Activated T-helper 17 cell treated with anti-CD3 and anti-CD28 coated beads, Interleukin-2, amount 50 U/mL, for 72 hours (primary cell): ENCODE measurements at places on chromosomes 7 and 10.

- no peak for ATAC-seq
These were observed 46.2 kb downstream of the JAKMIP3 start for GRCh38 chr10:132111871-132112341.

- no peak for ATAC-seq
These were observed 28.1 kb upstream of the GARS1 start for GRCh38 chr7:30566596-30566995.

DNA sequence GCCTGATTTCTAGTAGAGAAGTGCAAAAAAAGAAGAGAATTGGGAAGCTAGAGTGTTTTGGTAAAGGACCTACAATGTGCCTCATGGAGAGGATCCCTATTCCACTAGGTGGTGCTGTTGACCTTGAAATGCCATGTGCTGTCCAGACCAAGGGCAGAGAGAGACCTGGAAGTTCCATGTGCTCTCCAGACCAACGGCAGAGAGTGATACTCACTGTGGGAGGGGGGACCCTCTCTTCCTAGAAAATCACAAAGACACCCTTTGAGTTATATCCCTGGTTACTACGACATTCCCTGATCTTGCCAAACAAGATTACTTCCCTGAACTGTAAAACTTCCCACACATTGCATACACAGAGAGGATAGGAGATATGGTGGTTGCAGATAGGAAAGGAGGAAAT, 212.7 kb upstream of the ZNF804B start:
- no peak for ATAC-seq

DNA sequence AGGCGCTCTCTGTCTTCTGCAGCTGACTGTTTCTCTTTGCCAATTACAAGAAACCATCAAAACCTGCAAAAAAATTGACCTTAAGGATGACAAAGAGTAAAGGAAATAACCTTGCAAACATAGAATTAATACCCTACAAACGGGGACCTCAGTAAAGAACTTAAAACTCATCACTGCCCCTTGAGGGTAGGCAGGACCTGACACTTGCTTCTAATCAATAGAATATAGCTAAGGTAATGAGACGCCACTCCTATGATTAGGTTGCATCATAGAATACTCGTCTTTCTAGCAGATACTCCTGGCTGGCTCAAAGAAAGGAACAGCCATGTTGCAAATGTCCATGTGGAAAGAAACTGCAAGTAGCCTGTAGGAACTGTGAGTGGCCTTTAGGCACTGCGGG, 140.0 kb downstream of the XPNPEP1 start:
- ATAC-seq = no peak

DNA sequence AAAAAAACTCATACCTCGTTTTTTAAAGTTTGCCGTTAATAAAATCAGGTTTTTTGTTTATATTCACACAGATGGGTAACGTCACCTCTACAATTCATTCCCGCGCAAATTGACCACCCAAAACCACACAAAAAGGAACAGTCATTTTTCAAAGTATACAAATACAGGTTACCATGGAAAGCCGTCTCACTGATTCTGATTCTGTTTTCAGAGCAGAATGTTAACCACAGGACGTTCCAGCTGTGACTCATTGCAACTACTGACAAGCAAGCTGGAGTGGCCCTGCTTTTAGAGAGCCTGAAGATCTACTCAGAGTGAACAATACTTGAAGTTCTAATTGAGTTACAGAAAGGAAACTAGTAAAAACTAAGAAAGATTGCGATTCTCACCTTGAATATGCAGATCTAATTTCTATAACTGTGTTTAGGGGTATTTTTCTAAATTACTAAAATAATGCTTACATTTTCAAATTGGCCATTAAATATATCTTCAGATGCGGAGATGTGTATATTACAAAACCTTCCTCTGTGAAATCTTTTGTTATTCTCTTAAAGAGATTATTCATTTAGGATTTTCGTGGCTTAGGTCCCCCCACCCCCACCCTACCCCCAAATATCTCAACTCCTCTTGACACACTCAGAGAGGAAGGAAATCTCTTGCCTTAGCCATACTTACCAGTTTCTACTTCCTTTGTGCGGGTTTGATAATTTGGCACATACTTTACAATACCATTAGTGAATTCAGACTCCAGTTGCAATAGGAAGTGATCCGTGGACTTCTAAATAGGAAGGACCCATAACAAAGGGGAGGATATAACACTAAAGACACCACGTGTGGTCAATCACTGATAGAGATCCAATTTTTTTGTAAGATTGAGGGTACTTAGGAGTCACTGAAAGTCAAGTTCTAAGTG, 106.0 kb downstream of the CUBN start:
- ATAC-seq = peak; percentile 63

GRCh38 chr10:127203067-127203466, 6.7 kb upstream of the INSYN2A start:
- no peak for ATAC-seq

GRCh38 chr10:74025380-74025978, 27.6 kb downstream of the VCL start:
- no peak for ATAC-seq

DNA sequence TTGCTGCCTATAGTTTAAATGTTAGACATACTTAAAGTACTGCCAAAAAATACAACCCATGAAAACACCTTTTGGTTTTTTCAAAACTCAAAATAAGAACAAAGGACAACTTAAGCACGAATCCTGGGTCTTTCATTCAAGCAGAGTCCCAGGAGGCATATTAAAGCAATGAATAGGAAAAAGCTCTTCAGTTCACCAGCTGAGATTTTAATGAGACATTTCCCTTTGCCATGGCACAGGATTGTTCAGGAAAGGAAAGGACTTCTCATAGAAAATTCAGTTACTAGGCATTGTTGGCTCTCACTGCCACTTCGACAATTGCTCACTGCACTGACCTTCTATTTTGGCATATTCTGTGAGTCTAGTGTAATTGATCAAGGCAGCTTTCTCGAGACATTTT, 133.5 kb upstream of the FEZF1 start:
- no peak for ATAC-seq

- peak; percentile 70 for ATAC-seq
These were observed at the start of gene CASP7 for GRCh38 chr10:113679463-113680189. CASP7 (plus strand) TSS chr10:113679912; CDS start chr10:113697494, 17,582 bp downstream.

DNA sequence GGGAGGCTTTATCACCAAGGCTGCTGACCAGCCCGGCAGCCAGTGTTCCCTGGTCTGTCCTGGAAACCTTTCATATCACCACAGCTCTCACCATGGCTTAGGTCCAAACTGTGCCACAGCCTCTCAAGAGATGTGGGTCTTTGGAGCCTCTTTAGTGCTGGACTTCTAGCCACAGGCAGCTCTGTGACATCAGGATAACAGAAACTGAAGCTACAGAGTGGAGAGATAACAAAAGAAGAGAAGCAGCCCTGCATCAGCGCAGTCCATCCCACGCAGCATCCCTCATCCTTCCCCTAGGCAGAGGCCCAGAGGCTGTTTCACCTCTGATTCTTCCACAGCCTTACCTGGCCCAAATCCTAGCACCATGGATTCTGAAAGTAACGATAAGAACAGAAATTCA, 187.9 kb upstream of the KMT2E start:
- peak; percentile 14 for ATAC-seq

- ATAC-seq = no peak
These were observed 316.6 kb downstream of the KCNMA1 start for GRCh38 chr10:77320971-77321471.

DNA sequence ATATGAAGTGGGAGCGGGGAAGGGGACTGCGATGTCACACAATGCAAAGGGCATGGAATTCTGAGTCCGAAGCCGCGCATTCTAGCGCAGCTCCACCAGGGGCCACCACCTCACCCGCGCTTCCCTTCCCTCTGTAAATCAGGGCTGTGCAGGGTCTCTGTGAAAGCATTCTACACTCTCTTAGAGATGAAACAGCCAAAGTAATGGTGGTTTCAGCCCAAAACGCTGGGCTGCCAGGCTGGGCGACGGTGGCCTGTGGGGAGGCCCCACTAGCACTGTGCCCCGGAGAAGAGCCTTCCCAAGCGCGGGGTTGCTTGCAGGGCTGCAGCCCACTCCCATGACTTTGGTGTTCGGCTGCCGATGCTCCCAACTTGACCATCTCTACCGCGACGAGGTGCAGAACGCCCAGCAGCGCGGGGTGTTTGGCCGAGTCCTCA, 11.4 kb downstream of the ATG9B start:
- no peak for ATAC-seq

GRCh38 chr10:34637418-34637911, 177.6 kb downstream of the PARD3 start:
- peak; percentile 61 for ATAC-seq

DNA sequence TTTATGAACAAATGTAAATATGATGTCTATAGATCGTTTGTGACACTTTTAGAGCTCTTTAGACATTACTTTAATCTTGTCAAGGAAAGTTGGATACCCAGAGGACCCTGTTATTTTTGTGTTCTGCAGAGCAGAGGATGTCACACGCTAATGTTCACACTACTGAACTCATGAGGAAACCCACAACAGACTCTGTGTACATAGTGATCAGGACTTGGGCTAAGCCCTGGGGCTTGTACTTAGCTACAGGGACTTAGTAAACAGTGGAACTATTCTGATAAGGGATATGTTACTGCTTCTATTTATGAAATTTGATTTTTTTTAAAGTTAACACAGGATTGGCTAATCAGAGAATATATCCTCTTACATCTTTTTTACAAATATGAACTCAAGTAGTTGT, 36.1 kb upstream of the ZNF518A start:
- no peak for ATAC-seq

DNA sequence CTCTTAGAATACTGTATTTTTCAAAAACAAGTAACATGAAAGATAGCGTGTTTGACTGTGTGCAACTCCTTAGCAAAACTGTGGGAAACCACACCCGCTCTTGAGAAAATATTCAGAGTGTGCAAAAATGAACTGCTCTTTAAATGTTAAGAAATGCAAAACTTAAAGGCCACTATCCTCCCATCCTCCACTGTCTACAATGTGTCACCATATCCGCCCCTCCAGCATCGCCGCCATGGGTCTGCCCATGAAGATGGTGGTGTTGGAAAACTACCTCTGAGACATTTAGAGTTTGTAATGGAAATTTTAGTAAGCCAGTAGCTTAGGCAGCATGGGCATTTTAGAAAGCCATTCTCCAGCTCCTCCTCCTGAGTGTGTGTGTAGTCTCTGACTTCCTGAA, 20.1 kb upstream of the NMT2 start:
- peak; percentile 73 for ATAC-seq

- no peak for ATAC-seq
These were observed 44.2 kb upstream of the PIK3AP1 start for GRCh38 chr10:96764425-96765060.
